Retinal pigment epithelial cell (primary cell): ENCODE measurements at places on chromosomes 7 and 10.

DNA sequence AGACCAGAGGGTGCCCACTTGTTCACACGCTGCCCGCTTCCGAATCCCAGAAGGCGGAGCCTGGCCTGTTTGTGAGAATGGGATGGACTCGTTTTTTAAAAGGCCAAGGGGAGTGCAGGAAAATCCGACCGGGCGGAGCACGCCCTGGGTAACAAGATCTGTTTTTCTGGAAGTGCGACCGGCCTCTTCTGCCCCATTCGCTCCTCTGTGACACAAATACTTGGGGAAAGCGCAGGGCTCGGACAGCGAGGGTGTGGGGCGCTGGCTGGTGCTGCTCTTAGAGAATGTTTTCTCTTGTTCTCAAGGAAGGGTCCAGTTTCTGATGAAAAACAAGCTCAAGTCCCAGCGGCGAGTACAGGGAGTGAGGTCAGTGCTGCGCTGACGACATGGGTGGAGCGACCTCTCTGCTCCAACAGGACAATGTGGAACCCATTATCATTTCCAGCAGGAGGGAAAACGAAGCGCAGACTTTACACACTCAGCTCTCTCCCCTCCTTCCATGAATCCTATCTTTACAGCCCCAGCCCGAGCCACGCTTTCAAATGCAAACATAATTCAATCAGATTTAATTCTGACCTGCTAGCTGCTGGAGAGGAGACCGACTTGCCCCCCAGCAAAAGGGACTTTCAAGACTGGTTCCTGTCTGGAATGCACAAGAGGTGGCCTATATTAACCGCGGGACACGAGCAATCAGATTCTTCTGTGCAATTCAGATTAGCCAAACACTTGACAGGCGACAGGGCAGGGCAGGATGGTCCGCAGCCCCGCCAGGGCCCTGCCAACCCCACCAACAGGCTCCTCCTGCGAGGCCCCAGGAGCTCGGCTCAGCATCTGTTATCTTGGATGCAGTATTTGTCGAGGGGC lies 1.1 kb downstream of the RADIL start:
- no peak for DNase-seq

- peak; percentile 39 for DNase-seq
Measured at GRCh38 chr10:11598712-11599397, 12.6 kb downstream of the USP6NL start.

GRCh38 chr7:87448388-87448787 lies 27.1 kb downstream of the ABCB4 start:
- no peak for DNase-seq

GRCh38 chr10:117519879-117520278 lies 22.7 kb upstream of the EMX2 start:
- no peak for DNase-seq

DNA sequence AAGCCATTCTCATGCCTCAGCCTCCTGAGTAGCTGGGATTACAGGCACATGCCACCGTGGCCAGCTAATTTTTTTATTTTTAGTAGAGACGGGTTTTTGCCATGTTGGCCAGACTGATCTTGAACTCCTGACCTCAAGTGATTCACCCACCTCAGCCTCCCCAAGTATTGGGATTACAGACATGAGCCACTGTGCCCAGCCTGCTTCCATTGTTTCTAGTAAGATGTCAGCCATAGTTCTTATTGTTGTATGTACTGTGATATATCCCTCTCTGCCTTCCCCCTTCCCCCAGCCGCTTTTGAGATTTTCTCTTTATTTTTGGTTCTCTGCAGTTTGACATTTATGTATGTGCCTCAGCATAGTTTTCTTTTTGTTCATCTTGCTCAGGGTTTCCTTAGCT lies 87.9 kb upstream of the KLF14 start:
- no peak for DNase-seq

GRCh38 chr7:51031791-51032515 lies 249.3 kb upstream of the GRB10 start:
- no peak for DNase-seq

GRCh38 chr10:48210391-48210790 lies 64.1 kb downstream of the FRMPD2 start:
- DNase-seq, result no peak

DNA sequence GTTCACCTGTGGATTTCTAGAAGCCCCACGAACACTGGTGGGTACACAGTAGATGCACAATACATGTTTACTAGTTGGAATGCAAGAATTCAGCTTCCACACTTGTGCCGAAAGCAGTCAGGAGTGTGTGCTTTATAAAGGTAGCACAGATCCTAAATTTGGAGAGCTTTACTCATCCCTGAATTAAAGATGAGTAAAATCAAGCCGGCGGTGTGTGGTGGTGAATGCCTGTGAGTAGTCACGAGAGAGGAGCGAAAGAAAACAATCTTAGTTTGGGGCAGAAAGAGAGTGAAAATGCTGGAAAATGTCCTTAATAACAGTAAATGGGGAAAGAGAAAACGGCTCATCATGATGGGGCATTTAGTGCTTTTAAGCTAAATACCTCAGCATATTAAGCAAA lies 13.6 kb upstream of the ENO4 start:
- DNase-seq, result no peak
